ENCODE measurements at places on chromosomes 3 and 15.

DNA sequence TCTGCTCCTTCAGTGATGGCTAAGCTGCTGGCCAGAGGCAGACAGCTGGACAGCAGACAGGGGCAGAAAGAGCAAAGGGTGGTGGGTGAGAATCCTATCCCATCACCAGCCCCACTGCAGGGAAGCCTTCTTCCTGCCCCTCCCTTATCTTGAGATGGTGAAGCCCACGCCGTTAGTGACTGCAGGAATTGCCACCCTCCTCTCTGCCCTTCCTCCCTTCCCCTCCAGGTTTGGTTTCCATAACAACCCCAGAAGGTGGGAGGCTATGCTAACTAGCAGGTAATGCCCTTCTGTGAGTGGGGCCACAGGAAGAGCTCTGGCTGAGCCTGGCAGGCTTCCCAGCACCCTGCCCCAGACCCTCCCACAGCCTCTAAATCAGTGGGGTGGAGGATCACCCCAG, 32.8 kb downstream of the SCN5A start:
- no peak for DNase-seq

- DNase-seq, result no peak
Measured at GRCh38 chr3:71924721-71925120, 139.8 kb upstream of the PROK2 start.

DNA sequence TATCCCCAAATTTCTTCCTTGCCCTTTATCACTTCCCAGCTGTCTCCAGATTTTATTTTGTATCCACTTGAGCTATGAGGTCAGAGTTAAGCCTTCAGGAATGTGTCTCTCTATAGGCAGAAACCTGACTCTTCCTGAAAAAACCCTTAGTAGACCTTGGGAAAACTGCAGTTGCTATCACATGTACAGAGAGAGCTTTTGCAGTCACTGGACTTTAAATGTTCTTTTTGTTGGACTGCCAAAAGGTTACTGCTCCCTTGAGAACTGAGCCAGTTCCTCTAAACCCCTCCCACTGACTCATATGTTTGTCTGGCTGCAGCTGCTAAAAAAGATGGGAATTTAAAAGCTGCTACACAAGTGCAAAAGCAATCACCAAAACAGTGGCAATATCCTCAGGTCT, 169.1 kb upstream of the CCDC54 start:
- DNase-seq, result no peak

GRCh38 chr3:85051786-85052185, 93.0 kb downstream of the CADM2 start:
- DNase-seq, result no peak

GRCh38 chr3:156816091-156816793, 9.9 kb upstream of the LEKR1 start:
- no peak for DNase-seq

- no peak for DNase-seq
Measured at GRCh38 chr15:58057559-58057958, 8.0 kb downstream of the ALDH1A2 start.
